Stimulated activated CD4-positive, alpha-beta T cell treated with anti-CD3 and anti-CD28 coated beads, Interleukin-12 subunit alpha, Interleukin-12 subunit beta, amount 100 ng/mL, for 24 hours (primary cell): ENCODE measurements at places on chromosomes 11 and 22.

GRCh38 chr11:104925850-104926249, 27.6 kb upstream of the CASP12 start:
- DNase-seq: no peak

GRCh38 chr22:32361257-32361656, 3.6 kb downstream of the RFPL3 start:
- no peak for DNase-seq

DNA sequence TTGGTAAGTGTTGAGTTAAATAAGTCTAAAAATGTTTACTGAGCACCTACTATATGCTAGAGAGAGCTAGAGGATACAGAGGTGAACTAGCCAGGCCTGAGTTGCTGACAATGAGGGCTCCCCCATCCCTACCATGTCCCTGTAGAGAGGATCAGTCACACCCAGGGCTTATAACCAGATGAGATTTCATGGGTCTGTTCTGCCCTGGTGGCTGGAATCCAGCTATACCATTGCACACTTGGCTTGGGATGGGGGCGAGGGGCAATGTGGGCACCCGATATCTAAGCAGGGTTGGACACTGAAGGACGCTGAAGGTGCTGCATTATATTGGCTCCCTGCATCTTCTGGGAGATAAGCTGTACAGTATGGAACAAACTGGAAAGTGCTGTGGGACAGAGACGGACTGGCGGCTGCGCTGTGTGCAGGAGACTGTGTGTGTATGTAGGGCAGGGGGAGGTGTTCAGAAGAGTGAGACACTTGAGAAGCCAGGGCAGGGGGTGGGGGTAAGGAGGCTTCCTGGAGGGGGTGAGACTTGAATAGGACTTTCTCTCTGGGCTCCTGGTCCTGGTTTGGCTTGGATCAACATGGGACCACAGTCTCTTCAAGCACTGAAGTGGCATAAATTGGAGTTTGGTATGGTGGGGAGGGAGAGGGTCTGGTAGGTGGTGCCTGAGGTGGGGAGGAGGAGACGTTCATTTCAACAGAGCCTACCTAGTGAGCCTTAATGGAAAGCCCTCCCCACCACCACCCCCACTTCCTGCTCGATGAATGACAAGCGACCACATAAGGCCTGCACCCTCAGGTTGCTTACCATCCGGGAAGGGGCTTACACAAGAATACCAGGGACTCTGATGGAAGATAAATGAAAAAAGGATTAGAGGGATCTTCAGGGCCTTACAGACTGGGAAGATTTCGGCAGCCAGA, 1.8 kb downstream of the CD82 start:
- DNase-seq: no peak

DNA sequence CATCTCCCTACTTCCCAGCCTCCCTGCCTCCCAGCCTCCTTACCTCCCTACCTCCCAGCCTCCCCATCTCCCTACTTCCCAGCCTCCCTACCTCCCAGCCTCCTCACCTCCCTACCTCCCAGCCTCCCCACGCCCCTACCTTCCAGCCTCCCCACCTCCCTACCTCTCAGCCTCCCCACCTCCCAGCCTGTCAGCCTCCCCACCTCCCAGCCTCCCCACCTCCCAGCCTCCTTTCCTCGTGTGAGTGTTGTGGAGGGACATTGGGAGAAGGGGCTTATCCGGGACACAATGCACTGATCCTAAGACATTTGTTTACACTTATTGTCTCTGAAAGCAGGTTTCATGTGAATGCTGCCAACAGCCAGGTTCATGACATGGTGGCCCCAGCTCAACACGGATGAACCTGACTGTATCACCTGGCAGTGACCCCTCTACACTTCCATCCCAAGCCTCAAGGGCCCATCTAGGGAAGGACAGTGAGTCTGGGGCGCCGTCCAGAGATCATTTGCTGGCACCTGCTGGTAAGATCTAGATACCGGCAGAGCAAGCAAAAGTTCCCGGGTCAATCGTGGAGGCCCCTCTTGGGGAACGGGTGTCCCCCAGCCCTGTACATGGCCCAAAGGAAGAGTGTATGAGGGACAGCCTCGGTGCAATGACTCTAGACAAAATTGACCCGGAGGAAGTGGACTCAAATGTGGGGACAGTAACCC, 34.5 kb upstream of the TH start:
- no peak for DNase-seq

- no peak for DNase-seq
Observed at GRCh38 chr22:23704829-23705228, 14.0 kb downstream of the RGL4 start.

DNA sequence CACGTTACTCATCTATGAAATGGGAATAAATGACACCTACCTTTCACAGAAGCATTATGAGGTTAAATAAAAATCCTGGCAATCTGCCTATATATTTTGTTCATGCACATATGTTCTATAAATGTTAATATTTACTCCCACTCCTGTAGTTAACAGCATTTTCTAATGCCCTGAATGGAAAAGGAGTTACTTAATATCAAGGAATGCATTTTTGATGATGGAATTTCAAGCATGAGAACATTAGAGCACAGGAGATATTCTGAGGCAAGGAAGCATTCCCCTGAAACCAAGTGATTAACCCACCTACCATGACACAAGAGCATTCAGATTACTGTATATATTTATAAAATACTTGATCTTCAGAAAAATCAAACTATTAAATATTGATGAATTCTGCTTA, 102.1 kb downstream of the ARHGAP32 start:
- no peak for DNase-seq

GRCh38 chr11:102705626-102706025, at the start of gene MMP27:
MMP27 (minus strand) TSS chr11:102705769; CDS start chr11:102705714, 55 bp downstream.
- DNase-seq: no peak
